Cerebellum (tissue), 4 donors: ENCODE measurements at places on chromosomes 1 and 21.
A peak's percentile ranks its signal among the peaks of the same experiment; 100 is the strongest.

DNA sequence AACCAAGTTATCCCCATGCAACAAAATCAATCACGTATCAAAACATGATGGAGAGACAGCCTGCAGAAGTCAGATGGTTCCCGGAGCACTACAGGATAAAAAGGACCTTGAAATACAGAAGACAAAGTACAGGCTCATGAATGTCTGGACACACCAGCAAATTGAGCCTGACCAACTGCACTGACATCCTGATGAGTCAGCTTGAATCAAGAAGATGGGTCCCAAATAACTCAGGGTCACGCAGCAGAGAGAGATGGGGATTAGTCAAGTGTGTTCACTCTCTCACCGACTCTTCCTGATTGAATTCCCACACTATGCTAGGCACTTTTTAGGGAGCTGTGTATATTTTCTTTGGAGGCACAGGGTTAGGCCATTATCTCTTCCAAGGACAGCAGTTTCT lies 71.1 kb upstream of the DIRAS3 start:
- no peak for DNase-seq

GRCh38 chr1:187715483-187715882 lies 886.7 kb downstream of the PLA2G4A start:
- DNase-seq = no peak

DNA sequence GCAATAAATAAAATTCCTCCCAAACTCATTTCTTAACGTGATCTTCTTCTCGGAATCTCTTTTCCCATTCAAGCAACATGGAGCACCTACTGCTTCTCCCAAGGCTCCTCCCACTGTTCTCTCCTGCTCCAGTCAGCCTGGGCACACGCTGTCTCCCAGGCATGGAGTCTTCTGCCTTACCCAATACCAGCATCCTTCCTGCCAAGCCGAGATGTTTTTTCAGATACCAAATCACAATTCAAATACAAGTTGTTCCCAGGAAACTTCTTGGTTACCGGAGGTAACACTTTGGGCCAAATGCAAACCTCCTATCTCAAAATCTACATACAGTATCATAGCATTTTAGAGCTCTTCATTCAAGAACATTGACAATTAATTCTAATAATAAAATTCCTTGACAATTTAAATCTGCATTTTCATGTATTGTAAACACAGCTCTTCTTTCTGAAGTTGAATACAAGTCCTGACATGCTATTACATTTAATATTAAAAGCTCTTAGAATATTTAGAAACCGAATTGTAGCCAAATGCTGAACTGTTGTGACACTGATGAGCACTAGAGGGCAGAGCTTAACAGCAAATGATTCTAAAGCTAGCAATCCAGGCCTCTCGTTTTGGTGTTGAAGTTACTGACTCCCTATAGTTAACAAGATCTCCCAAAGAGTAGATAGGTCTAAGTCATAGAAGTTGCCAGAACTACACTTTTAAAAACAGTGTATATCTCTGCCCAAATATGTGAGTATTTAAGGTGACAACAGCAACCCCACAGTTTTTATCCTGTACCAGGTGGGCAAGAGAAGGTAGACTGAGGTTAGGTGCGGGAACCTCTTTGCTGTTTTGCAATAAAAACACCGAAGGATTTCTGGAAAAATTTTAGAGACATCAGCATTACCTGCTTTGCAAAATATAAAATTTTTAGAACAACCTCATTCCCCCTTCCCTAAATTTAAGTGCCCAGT lies 52.3 kb downstream of the BCAR3 start:
- DNase-seq = peak; percentile 68

DNA sequence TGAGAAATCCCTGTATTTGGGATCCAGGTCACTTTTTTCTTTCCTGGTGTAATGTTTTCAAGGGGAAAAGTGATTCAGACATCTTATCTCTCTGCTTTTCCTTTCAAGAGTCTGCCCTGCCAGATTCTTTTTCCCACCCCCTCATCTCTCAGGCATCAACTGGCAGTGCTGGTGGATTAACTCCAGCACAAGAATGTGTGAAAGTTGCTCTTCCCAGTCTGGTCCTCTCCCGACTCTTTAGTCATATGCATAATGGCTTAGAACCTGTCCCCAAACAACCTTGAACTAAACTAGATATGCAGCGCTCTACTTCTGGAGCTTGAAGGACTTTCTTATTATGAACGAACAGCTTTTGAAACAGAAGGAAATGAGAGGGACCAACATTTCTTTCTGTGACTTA lies 88.5 kb downstream of the SLC44A5 start:
- DNase-seq = no peak

DNA sequence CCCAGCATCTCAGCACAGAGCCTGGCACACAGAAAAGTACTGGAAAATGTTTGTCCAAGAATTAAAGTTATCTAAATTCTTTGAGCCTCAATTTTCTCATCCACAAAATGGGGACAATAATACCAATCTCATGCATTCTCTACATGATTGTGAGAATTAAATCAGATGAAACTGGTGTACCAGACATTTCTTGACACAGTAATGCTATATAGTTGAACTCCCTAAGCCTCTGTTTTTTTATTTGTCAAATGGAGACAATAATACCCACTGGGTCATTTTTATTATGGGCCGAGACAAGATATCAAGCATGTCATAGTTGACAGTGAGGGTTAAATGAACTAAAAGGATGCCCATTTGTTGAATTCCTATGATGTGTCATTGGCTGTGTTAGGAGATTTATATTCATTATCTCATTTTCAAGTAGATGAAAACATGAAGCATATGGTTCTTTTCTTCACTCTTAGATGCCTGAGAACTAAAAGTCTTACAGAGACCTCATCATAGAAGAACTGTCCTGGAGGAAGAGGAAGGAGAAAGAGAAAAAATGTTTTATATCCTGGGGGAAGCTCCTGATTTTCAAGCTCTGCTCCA lies 17.5 kb upstream of the OTUD3 start:
- DNase-seq = no peak

GRCh38 chr1:29924017-29924431 lies 687.7 kb downstream of the PTPRU start:
- no peak for DNase-seq

DNA sequence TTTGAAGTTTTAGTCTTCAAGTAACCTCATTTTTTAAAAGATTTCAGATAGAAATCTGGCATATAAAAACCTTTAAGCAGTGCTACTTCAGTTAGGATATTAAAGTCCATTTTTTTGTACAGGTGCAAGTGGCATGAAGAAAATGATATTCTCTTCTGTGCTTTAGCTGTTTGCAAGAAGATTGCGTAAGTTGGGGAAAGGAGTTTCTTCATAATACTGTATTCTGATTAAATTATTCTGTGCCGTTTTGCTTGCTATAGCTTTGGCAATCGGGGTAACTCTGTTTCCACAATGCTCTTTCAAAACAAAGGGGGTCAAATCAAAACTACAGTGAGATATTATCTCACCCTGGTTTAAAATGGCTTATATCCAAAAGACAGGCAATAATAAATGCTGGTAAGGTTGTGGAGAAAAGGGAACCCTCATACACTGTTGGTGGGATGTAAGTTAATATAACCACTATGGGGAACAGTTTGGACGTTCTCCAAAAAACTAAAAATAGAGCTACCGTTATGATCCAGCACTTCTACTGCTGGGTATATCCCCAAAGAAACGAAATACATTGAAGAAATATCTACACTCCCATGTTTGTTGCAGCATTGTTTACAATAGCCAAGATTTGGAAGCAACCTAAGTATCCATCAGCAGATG lies 27.1 kb downstream of the MAEL start:
- DNase-seq = no peak

GRCh38 chr1:204633665-204634064 lies 51.9 kb downstream of the LRRN2 start:
- DNase-seq = peak; percentile 57
